ENCODE measurements at places on chromosomes 11 and 22.

DNA sequence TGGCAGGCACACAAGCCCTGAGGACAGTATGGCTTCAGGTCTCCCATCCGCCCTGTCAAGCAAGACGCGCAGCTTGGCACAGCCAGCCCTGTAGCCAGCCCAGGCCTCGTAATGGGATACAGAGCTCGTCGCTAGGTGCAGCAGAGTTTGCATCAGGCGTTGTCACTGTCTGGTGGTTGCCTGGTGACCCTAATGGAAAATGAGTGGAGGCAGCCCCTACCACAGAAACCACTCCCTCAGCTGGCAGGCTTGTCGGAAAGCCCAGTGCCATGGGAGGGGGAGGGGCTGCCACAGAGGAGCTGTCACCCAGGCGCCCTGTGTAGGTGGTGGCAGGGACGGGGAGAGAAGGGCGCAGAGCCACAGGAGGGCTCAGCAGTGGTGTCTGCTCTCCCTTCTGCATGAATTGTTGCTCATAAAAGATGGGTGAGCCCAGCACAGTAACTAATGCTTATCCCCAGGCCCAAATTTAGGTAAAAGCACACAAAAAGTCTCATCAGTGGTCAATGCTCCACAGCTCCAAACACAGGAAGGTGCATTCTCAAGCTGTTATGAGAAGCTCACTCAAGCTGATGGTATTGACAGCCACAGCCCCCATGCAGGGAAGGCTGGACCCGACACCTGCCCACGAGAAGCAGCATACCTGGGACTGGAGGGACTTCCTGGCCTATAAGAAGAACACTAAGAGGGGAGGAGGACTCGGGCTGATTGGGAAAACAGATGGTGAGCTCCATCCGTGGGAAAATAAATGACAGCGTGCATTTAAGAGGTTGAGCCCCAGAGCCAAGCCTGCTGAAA is 164.6 kb downstream of the ETS1 start:
- no peak for DNase-seq

DNA sequence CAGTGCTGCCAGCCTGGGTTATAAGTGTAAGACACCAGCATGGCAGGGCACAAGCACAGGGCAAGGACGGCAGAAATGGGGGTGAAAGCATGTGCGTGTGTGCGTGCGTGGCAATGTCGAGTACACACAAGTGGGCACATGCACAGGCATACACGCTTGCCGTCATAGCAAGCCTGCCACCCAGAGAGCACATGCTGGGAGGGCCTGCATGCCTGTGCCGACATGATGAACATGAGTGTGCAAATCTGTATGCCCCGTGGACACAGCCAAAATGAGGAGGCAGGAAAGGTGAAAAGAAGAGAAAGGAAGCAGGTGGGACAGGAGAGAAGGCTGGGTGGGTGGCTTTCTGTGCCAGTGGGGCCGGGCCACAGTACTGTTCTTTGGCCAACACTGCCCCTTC is 62.9 kb downstream of the NECTIN1 start:
- DNase-seq: no peak

GRCh38 chr11:20207781-20208621 is 47.7 kb upstream of the DBX1 start:
- no peak for DNase-seq

- DNase-seq: no peak
Measured at GRCh38 chr11:134373591-134374052, 38.4 kb downstream of the B3GAT1 start.

DNA sequence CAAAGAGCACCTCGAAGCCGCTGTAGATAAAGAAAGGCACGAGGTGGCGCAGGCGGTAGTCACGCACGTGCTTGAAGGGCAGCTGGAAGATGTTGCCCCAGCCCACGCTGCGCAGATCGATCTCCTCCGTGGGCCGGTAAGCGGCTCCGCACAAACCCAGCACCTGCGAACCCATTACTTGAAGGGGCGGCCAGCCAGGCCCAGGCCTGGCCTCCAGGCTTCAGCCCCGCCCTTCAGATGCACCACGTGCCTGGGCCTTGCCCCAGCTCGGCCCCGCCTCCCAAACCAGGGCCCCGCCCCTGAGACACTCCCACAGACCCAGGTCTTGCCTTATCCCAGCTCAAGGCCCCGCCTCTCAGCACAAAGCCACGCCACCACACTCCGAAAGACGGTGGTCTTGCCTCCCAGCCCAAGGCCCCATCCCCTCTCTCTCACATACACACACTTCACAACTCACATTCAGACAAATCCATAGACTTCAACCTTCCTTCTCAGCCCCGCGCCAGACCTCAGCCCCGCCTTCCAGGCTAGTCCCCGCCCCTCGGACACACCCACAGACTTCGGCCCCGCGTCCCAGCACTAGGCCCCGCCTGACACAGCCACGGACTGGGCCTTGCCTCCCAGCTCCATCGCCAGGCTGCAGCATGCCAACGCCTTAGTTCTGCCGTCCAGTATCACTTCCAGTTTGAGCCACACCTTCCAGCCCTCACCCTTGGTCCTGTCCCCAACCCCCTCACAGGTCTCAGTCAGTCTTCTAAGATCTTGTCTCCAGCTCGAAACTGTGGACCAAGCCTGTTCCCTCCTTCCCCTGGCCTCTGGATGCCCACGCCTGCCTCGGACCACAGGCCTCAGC is 7.0 kb downstream of the UNC93B1 start:
- peak; percentile 68 for DNase-seq

- DNase-seq: no peak
Measured at GRCh38 chr11:18012122-18012905, 533 bp downstream of the SERGEF start.

DNA sequence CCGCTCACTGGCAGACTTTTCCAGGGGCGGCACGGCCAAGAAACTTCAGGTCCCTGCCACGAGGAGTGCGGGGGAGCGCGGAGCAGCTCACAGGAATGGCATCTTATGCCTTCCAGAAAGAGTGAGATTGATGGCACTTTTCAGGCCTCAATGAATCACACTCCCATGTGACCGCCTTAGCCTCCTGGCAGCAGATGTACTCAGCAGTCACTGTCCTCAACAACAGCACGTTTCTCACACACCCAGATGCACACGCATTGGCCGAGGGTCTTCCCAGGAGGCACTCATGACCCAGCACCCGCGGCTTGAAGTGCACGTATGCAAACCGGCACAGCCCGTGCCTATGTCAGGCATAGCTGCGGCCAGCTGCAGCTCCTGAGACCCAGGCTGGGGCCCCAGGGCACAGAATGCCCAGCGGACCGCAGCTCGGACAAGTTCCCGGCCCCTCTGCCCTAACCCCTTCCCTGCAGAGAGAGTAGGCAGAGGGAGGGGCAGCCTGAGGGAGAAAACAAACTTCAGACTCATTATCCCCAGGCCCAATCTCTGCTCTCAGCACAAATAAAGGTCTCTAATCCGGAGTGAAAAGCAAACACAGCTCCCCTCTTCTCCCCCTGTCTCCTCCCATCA is 48.3 kb downstream of the RPUSD4 start:
- DNase-seq: no peak

DNA sequence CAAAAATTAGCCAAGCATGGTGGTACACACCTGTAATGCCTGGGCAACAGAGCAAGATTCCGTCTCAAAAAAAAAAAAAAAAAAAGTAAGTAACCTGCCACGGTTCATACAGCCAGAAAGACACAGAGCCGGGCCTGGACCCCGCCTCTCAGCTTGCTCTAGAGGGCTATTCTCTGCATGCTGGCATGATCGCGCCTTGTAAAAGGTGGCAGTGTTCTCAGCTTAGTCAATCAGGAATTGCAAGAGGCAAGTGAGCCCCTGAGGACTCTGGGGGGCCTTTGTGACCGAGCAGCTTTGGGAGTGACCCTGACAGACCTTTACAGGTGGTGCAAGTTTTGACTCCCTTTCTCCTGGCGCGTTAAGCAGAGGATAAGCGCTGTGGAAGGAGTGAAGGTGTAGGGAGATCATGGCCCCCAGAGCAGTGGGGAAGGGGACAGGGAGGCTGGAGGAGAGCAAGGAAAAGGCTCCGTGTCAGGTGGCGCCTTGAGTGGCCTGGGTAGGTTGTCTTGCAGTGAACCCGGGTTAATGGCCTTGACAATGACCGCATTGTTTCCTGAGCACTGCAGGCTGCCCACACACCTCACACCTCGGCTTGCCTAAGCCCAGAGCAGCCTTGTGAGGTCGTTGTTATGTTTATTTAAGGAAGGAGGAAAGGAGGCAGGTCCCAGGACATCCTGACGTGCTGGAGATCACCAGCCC is 48.9 kb downstream of the CDPF1 start:
- DNase-seq: no peak

GRCh38 chr11:81331611-81332235 is 1401.9 kb downstream of the FAM181B start:
- DNase-seq: no peak

DNA sequence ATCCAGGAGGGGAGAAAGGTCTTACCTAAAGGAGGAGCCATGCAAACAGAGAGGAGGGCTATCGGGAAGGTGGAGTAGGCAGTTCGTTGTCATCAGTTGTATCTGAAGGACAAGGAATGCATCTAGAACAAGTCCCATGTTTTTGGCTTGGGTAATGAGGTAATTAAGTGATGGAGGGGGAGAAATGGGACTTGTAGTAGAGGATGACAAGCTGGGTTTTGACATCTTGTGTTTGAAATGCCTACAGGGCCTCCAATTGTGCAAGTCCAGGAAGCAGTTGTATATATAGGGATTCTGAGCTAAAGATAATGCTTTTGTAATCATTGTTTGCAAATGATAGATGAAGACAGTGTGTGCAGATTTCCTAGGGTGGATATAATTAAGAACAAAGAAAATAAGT is 622.8 kb downstream of the NTM start:
- no peak for DNase-seq

- DNase-seq: no peak
Measured at GRCh38 chr22:35894464-35894878, 134.2 kb downstream of the RBFOX2 start.

GRCh38 chr11:113514856-113515255 is 39.7 kb upstream of the DRD2 start:
- DNase-seq: no peak

- no peak for DNase-seq
Measured at GRCh38 chr11:100631316-100631715, 55.8 kb upstream of the ARHGAP42 start.

DNA sequence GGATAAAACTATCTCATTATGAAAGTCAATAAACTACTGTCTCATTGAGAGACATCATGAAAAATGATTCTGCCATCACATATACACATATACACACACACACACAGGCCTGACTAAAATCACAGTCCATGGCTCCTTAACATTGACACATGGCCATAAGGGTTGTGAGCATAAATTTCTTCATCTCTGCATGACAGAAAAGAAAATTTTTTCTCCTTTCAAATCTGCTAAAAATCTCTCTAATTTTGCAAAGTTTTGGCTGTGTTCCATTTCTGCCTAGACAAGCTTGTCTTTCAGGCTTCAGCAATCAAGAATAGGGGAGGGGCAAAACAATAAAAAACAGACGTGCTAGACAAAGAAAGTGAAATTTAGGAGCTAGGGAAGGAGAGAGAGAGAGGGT is 324.5 kb downstream of the LRRC4C start:
- no peak for DNase-seq

- no peak for DNase-seq
Measured at GRCh38 chr11:75902631-75903030, 87.6 kb downstream of the UVRAG start.

DNA sequence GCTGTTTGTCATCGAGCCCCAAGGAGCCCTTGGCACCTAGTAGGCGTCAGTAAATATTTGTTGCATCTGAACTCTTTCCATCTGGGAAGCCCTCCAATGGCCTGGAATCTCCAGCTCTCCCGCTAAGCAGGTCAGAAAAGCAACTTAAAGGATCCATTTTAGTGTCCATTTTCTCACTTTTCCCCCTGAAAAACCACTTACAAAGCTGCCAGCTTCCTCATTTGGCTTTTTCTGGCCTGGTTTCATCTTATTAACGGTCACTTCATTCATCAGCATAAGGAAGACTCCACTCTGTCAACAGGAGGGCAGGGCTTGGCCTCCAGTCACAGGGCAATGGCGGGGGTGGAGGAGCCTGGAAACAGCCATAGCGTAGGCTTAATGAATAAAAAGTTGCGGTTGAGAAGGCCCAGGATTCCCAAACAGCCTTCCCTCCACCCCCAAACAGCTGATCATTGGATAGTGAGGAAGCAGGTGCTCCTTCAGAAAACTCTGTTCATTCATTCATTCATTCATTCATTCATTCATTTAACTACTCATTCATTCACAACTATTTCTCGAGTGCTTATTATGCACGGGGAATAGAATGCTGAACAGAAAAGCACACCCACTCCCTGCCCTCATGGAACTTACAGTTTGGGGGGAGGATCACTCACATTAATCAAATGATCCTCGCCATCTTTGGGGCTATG is 104.5 kb upstream of the RCN1 start:
- no peak for DNase-seq

DNA sequence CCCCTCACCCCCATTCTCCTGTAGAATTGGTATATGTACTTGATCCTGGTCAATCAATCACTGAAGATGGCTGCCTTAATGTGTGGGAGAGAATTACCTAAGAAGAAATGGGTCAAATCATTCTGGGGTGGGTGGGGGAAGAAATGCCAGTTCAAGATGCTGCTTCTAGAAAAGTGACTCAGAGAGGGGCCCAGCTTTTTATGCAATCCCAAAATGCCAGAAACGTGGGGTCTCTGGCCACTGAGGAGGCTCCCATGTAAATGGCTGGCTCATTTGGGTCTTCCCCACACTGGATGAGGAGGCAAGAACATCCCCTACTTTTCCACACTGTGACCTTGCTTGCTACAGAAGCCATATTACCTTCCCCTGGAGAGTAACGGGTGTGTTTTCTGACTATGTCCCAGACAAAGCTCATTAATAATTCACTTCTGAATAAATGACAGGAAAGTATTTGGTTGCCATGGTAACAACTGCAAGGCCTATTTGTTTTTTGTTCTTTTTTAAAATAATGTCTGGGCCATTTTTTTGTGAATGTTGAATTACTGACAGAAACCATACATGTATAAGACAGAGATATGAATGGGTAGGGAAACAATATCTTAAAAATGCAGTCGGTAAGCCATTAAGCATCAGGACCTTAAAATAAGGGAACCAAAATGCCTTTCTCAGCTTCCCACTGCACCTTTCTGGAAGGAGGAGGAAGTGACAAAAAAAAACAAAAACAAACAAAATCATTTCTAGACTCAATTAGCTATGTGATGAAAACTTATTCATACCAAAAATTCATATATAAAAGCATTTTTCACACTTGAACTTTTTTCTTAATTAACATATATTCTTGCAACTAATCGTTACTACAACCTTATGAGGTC is 32.0 kb downstream of the SLC1A2 start:
- DNase-seq: no peak

DNA sequence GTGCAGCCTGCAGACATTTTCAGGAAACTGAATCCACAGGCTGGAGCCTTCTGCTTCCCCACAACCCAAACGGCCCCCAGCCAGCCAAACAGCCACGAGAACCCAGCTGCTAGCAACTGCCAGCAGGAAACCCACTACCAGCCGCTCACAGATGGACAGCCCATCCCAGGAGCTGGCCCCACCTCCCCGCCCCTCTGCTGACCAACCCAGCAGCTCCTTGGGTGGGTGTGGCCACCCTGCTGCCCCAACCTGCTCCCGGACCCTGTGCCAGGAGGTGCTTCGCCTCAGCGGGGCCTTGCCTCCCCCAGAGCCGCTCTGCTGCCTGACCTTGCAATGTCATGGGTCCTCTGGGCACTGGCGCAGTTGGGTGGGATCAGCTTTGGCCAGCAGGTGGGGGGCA is 8.2 kb upstream of the CCDC188 start:
- no peak for DNase-seq

Measured in NCI-H1048 (cell line).